Activated naive CD8-positive, alpha-beta T cell treated with anti-CD3 and anti-CD28 coated beads for 36 hours (primary cell): ENCODE measurements at places on chromosomes 2 and 18.

- DNase-seq: peak; percentile 44
Measured at GRCh38 chr2:105744909-105745853, at the start of gene NCK2. NCK2 (plus strand) TSS chr2:105744912; CDS start chr2:105855064, 110,152 bp downstream.

- no peak for DNase-seq
Measured at GRCh38 chr2:161839926-161840325, 215.7 kb downstream of the SLC4A10 start.

DNA sequence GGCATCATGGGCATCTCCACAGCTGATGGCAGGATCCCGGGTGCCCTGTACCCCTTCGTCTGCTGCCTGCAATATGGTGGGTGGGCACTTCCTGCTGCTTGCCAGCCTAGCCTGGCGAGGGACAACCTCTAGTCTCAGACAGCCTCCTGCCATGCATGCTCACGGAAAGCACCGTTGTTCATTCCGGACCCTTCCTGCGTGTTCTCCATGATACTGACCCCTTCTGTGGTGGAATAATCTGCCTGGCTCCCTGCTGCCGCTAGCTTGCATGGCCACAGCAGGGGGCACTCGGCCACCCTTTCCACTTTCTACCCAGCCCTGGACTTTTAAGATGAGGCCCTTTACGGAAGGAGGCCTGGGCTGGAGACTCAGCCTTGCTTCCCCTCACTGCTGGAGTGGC is 12.0 kb downstream of the PCARE start:
- DNase-seq: no peak

DNA sequence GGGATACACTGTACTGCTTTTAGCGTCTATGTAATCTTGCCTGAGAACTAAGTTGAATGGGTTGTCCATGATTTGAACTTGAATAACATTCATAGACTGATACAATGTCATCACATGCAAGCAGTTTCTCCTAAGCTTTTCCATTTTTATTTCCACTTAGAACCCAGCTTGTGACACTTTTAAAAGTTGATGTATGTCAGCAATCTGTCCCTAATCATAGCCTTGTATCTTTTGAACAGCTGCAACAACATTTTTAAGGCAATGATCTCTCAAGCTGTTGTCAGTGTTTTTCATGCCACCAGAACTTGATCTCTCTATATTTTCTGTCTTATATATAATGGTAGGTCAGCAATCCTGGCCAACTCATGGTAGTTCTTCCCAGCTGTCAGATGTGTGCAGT is 185.0 kb downstream of the DOK6 start:
- no peak for DNase-seq

- DNase-seq: no peak
Measured at GRCh38 chr18:34461266-34461665, 236.6 kb upstream of the NOL4 start.
